ENCODE measurements at places on chromosomes 2 and 18.

- DNase-seq: no peak
Observed at GRCh38 chr2:144894612-144895599, 375.0 kb upstream of the ZEB2 start.

DNA sequence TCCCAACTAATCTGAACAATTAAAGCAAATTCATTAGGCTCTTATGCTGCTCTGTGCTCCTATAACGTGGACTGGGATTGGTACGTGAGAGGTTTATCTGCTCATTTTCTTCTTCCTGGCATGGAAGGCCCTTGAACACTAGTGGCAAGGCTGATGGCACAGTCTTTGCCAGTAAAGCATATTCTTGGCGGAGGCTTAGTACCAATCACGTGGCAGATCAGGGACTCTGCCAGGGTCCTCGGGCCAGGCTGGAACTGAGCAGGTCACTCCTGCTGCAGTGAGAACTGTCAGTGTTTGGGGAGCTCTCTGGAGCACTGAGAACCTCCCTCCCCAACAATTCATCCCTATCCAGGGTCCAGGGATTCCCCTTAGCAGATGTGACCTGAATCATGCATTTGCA lies 3.7 kb upstream of the ALPK2 start:
- DNase-seq: no peak

GRCh38 chr2:196277002-196277401 lies 105.6 kb upstream of the STK17B start:
- peak; percentile 80 for DNase-seq

GRCh38 chr2:122622934-122623333 lies 867.5 kb downstream of the TSN start:
- no peak for DNase-seq

DNA sequence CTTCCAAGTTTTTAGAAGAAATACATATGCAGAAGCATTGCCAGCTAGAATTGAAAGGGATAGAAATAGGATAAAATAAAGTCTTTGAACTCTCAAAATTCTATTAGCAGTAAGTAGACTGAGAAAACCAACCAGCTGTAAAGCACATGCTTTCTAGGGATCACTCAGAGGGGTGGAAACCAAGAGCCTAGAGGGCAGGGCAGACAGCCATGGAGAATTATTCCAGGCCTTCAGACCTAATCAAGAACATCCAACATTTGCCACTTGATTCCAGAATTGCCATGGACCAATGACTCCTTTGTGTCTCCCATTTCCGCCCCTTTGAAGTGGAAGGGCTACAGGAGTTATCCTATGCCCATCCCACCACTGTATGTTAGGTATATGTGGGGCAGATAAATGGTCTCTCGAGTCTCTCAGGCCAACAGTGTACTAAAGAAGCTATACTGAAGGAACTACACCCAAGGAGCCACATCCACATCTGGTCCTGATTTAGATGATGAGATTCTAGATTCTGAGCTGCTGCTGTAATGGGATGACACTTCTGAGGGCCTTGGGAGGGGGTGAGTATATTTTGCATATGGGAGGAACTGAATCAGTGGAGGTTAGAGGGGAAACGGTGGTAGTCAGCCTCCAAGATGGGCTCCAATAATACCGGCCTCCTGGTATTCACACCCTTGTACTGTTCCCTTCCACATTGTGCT lies 4.0 kb downstream of the FARSB start:
- peak; percentile 48 for DNase-seq

GRCh38 chr2:112342067-112342550 lies 66.7 kb downstream of the ZC3H6 start:
- no peak for DNase-seq

DNA sequence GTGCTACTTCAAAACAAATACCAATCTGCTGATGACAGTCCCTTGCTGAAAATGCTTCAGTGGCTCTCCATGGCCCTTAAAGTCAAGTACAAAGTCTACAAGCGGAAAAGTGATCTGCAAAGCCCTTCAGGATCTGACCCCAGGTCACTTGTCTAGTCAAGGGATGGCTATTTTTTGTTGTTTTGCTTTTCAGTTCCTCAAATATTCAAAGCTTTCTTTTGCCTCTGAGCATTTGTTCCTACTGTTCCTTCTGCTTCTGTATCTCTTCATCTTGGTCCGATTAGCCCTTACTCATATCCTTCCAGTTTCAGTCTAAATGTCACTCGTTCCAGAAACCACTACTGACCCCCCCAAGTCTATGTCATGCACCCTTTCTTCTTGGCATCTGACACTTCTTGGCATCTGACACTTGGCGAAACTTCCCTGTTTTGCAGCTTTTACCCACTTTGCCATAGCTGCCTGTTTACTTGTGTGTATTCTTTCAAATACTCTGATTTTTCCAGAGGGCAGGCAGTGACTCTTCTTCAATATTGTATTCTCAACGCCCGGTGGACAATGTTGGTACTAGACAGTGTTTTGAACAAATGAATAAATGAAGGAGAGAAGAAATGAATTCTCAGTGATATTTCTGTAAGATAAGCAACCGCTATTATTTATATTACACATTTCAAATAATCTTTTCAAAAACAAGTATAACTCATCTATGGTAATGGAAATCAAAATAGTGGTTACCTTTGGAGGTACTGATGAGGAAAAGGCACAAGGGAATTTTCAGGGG lies 175.9 kb upstream of the FN1 start:
- DNase-seq: no peak

DNA sequence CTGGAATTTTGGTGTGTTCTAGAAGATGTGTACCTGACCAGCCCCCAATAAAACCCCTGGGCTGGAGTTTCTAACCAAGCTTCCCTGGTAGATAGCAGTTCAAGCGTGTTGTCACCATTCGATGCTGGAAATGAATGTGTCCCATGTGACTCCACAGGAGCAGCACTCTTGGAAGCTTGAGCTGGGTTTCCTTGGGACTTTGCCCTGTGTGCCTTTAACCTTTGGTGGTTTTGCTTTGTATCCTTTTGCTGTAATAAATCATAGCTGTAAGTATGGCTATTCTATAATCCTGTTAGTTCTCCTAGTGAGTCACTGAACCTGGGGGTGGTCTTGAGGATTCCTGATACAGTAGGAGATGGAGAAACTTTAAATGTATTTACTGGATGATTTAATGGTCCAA lies 65.2 kb downstream of the KLHL14 start:
- DNase-seq: no peak

DNA sequence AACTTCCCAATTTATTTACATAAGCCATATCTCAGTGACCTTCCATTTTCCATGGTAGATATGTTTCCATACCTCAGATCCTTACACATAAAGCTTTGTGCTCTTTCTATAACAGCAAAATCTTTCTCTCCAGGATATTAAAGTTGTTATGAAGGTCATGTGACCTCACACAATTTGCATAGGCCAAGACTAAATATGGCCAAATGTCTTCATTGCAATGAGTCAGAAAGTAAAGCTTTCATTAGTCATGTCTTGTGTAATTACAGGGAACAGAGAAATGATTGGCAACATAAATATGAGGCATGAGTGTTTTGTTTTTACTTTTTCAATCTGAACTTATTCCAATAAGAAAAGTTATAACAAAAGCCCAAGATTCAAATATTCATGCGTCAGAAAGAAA lies 243.5 kb downstream of the ASXL3 start:
- no peak for DNase-seq

- DNase-seq: no peak
Observed at GRCh38 chr18:54205959-54206358, 18.5 kb downstream of the MBD2 start.

Data from activated CD4-positive, alpha-beta T cell treated with anti-CD3 and anti-CD28 coated beads, Interleukin-2, amount 10 ng/mL, durations not matched to agents 24 days and 14 days (primary cell).